ENCODE measurements at places on chromosomes 4 and X.

DNA sequence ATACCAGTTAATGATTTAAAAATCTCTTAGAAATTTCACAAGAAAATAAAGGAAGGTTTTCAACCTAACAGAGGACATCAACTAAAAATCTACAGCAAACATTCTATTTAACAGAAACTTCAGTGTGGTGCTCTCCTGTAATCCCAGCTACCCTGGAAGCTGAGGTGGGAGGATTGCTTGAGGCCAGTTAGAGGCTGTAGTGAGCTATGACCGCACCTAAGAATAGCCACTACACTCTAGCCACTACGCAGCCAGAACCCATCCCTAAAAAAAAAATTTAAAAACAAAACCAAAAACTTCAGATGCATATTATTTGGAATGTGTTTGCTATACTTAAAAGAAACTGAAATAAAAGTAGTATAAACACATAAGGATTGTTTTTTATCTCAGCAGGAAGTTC is 7.2 kb upstream of the FHIP1A start:
- DNase-seq: no peak

GRCh38 chr4:155881555-155881954 is 15.5 kb upstream of the ASIC5 start:
- DNase-seq: no peak

DNA sequence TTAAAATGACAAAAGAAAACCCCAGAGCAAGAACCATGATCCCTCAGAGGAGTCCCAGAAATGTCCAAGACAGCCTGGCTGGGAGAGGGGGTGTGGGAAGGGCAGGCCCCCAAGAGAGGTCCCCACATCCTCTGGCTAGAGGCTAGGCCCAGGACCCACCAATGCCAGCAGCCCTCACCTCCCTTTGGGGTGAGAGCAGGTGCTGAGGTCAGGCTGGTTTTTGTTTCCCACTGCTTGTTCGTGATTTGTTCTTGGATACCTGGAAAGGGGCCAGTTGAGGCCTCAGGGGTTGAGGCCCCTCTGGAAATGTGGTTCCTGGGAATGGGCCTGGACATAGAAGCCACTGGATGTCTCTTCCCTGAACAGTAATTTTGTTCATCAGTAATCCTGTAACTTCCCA is 2.3 kb upstream of the GRSF1 start:
- DNase-seq: no peak

- DNase-seq: no peak
Measured at GRCh38 chrX:17377795-17378194, 2.8 kb downstream of the NHS start.

DNA sequence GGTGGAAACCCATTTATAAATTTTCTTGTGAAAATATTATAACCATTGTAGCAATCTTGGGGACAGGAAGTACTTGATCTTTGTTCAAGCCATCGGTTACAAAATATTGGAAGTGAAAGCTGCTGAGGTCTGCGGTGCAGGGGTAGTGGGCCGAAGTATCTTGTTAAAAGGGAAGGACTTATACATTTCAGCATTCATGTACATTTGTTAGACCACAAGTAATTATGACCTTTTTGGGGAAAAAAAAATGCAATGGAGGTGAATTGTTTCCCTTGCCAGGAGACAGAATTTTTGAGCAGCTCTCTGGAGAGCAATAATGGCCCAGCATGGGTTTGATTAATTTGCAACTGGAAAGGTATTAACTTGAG is 121.3 kb downstream of the EGF start:
- no peak for DNase-seq

DNA sequence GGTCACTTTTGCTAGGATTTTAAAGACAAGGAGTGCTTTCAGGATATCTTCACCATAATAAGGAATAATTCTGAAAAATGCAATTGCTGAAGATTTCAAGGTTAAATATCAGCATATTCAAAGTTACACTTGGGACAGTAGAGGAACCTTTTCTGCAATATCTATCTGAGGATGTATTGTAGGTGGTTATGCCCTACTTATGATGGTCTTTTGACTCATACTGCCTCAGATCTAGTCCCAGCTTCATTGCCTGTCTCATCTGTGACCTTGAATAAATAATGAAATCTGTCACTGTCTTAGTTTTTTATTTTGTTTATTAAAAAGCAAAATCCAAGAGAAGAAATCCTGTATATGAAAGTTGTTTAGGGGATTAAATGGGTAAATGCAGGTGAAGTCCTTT is 2.9 kb downstream of the BANK1 start:
- DNase-seq: no peak

DNA sequence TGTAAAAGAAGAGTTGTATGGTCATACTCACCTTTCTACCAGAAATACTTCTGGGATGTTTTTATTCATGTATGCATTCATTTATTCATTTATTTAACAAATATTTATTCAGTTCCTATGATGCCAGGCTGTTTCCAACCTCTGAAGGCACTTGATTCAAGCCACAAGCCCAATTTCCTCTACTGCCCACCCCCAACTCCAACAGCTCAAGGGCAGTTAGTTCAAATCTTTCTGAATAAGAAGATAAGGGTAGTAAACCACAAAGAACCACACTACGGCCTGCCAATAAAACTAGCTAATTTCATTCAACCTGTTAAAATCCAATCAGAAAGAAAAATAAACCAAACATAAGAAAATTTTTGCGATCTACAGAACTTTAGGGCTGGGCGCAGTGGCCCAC is 31.2 kb downstream of the LRBA start:
- no peak for DNase-seq

GRCh38 chr4:110195561-110196205 is 2.7 kb downstream of the ELOVL6 start:
- DNase-seq: no peak

DNA sequence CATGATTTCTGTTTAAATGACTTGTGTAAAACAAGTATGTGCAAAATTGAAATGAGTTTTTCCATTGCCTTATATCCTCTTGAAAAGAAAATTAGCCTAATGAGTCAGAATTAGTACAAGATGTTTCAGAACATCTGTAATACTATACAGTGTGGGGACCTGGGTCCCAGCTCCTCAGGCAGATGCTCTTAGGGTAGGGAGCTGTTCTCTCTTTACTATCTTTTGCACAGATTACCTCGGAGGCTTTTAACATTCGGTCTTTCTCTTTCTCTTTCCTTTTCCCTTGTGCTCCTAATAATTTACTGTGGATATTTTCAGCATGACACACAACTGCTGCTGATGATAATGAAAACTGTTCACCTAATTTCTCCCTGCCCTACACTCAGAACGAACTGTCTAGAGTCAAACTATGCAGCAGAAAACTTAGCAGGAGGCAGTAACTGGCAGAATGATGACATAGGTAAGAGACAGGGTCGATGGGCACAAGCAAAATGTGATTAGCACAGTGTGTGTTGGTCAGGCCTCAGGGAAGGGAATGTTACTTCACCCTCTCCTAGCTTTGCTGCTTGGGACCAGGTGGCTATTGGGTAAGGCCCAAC is 455.3 kb downstream of the PDHA2 start:
- DNase-seq: no peak

GRCh38 chr4:578451-579443 is 2.7 kb upstream of the TMEM271 start:
- no peak for DNase-seq

DNA sequence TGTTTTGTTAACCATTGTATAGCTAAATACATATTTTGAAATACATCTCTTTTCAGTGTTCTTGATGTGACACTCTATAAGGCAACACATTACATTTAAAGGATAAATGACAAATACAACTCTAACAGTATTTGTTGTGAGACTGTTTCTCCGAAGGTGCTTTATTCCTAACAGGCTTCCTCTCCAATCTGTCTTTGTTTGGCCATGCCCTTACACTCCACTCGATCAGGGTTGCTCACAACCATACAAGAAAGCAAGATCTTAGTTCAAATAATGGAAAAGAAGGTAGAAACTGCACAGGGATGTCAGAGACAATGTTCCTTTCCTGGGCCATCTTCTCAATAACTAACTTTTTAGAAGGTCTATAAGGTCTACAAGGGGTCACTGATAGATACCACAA is 36.5 kb downstream of the AMMECR1 start:
- DNase-seq: no peak

DNA sequence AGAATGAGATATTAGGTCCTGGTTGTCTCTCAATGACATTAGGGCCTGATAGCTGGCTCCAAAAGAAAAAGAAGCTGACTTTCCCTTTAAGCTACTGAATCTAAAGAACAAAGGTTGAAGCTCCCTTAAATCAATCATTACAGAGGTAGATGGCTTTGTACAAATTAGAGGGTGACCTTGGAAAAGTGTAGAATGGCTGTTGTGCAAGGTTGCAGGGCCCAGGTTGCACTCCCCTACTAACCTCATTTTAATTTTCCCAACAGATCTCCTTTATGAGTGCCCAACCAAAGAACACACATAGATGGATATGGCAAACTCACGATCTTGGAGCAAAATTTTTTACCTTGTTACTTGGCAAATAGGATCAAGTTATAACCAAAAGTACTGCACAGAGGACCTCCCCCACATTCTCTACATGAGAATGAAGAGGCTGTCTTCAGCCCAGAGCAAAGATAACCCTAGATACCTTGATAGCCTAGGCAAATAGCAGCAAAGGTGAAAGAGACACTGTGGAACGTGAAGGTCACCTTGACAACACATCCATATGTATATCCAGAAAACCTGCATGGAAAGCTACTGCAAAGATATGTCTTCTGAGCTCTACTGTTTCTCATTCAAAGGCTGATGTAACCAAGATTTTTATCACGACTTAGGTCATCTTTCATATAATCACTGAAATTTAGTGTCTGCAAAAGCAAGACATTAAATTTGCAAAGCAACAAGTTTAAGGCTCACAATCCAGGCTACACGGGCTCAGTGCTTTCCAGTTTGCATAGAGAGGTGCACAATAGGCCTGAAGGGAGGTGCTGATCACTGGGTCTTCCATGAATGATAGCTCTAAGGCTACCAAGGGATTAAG is 23.0 kb downstream of the KLB start:
- no peak for DNase-seq

GRCh38 chr4:137587796-137588195 is 55.5 kb upstream of the PCDH18 start:
- no peak for DNase-seq

DNA sequence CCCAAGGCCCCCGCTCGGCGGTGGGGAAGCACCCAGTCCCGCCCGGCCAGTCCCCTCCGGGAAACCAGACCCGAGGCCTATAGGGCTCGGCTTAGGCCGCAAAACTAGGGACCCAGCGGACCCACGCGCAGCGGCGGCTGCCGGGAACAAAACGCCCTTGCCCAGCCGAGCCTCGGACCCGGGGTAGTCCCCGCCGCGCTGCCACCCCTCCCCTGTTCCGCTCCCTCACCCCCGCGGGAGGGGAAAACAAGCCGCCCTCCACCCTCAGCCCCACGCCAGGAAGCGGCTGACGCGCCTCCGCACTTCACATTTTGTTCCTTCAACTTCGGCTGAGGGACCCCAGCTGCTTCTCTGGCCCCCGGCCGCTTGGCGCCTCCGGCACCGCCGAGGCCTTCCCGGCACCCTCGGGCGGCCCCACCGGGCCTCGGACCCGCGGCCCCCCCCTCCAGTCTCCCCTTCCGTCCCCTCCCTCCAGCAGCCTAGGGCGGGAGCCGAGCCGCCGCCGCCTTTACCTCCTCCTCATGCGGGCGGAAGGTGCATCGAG is 694 bp downstream of the PDS5A start:
- peak; percentile 25 for DNase-seq

DNA sequence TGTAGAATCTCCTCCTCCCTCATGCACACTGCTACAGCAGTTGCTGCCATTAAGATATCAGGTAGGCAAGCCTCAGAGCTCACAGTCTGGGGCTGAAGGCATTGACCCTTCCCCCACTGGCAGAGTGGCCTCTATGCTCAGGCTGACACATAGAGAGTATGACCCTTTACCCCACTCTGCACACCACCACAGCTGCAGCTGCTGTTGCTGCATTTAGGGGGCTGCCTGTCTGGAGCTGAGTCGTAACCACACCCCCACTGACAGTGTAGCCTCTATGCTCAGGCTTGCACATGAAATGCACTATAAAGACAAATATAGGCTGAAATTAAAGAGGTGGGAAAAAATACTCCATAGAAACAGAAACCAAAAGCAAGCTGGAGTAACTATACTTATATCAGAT is 289.3 kb upstream of the PABPC4L start:
- DNase-seq: no peak

GRCh38 chr4:177131736-177132135 is 177.9 kb upstream of the NEIL3 start:
- no peak for DNase-seq

DNA sequence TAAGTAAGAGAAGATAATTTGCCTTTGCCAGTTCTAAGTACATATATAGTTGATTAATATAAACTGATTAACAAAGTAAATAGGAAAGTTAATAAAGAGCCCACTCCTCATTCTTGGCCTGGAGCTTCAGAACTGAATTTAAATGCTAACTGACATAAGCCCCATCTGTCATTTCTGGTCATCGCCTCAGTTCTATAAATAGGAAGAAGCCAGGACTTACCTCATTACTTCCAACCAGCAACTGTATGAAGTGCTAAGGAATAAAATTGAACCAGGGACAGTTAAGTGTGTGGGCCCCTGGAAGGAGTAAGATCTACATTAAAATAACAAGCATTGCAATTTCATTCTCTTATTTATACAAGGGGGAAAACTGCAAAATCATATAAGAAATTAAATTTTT is 52.0 kb upstream of the PDLIM5 start:
- no peak for DNase-seq

GRCh38 chr4:4730249-4730648 is 129.2 kb upstream of the MSX1 start:
- DNase-seq: no peak

- no peak for DNase-seq
Measured at GRCh38 chr4:27684610-27685011, 824.0 kb downstream of the STIM2 start.

DNA sequence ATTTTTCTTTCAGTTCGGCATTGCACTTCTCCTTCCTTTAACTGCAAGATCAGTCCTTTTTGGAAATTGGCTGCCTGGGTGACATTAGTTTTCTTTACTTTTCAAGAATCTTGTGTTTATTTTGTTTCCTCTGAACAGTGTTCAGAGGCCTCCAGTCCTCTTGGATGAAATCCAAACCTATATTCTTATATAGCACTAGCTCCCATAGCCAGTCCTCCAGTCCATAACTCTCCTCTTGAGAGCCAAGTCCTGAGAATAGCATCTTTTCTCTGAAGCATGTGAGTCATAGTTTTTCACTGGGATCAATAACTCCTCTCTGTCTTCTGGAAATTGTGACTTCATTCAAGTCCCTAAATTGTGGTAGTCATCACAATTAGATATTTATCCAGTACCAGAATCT is 357.5 kb downstream of the RAPGEF2 start:
- DNase-seq: no peak

GRCh38 chr4:173257732-173258717 is 76.1 kb downstream of the HMGB2 start:
- DNase-seq: peak; percentile 18

- no peak for DNase-seq
Measured at GRCh38 chrX:13047759-13048158, 3.3 kb upstream of the FAM9C start.

All from activated T-helper 1 cell treated with anti-CD3 and anti-CD28 coated beads, Interleukin-2, amount 50 U/mL, for 16 hours (primary cell).